ENCODE measurements at places on chromosomes 1 and 21.

GRCh38 chr1:223853748-223854147, 8.0 kb upstream of the TP53BP2 start:
- no peak overlapping the region for H3K27ac ChIP-seq

- no peaks in the 10 kb centered on the region for H3K36me3 ChIP-seq
- no peaks in the 10 kb centered on the region for H3K4me1 ChIP-seq
- no peak for DNase-seq
- H3K27ac ChIP-seq = no peak overlapping the region
- no peak overlapping the region for H3K4me3 ChIP-seq
Observed at GRCh38 chr21:41304068-41304720, 12.4 kb upstream of the FAM3B start.

- H3K36me3 ChIP-seq = no peaks in the 10 kb centered on the region
- no peak overlapping the region for H3K4me3 ChIP-seq
- no peak for DNase-seq
- H3K27ac ChIP-seq = no peak overlapping the region
- no peaks in the 10 kb centered on the region for H3K27me3 ChIP-seq
Observed at GRCh38 chr1:93087532-93087931, 8.4 kb downstream of the MTF2 start.

DNA sequence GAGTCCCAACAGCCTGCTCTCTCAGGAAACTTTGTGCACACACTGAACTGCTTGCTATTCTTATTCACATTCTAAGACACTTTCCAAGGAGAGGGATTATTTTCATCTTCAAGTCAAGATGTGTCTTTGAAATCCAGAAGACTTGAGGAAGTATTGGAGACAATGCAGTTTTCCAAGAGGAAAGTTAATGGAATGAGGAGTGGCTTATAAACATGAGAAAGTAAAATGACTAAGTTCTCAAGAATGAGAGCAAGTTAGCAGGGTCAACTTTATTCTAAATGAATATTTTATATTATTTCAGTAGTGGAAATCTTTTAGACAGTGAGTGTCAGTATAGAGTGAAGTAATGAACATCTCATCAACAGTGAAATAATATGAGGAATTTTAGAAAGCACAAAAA, 1239.3 kb downstream of the MRPL39 start:
- no peak overlapping the region for H3K4me3 ChIP-seq
- no peaks in the 10 kb centered on the region for H3K36me3 ChIP-seq

GRCh38 chr1:41631154-41631553, 146.7 kb upstream of the EDN2 start:
- no peak overlapping the region for H3K4me3 ChIP-seq
- DNase-seq = no peak
- H3K27me3 ChIP-seq = no peaks in the 10 kb centered on the region
- no peak overlapping the region for H3K27ac ChIP-seq
- H3K4me1 ChIP-seq = peaks cover 8% of the 10 kb centered on the region

- H3K27ac ChIP-seq = no peak overlapping the region
- H3K4me1 ChIP-seq = no peaks in the 10 kb centered on the region
- no peaks in the 10 kb centered on the region for H3K27me3 ChIP-seq
- DNase-seq = no peak
- H3K4me3 ChIP-seq = no peak overlapping the region
Observed at GRCh38 chr1:210417881-210418280, 89.2 kb downstream of the HHAT start.

- H3K4me3 ChIP-seq = no peak overlapping the region
- DNase-seq = no peak
- H3K27me3 ChIP-seq = no peaks in the 10 kb centered on the region
- no peaks in the 10 kb centered on the region for H3K4me1 ChIP-seq
Observed at GRCh38 chr1:214990619-214991018, 91.9 kb upstream of the KCNK2 start.

DNA sequence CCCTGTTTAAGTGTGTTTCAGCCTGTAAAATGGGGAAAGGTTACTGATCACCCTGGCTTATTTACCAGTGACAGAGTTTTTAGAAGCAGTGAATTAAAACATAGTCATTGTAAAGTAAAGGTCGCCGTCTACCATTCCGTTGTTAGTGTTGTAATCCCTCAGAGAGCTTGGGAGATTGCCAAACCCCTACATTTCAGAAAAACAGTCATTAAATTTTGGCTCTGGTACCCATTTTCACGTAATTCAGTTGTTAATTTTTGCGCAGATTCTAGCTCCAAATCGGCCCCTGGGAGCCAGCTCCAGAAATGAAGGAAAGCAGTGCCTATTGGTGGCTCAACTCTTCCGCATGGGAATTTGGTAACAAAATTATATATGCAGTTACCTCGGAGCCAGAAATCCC, 127.7 kb upstream of the AJAP1 start:
- no peak for DNase-seq
- H3K27ac ChIP-seq = no peak overlapping the region
- no peak overlapping the region for H3K4me3 ChIP-seq
- H3K27me3 ChIP-seq = no peaks in the 10 kb centered on the region
- H3K36me3 ChIP-seq = no peaks in the 10 kb centered on the region
- no peaks in the 10 kb centered on the region for H3K4me1 ChIP-seq

DNA sequence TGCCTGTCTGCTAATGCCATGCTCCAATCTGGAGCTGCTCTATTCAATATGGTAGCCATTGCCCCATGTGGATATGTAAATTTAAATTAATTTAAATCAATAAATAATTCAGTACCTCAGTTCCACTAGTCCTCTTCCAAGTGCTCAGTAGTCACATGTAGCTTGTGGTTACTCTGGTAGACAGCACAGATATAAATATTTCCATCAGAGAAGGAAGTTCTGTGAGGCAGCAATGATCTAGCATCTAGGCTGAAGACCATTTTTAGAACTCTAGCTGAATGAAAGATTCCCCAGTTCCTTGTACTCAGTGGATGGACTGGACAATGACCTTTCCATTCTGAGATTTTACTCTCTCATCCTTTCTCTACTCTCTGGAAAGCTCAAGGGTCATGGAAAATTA, 25.8 kb upstream of the CAPZB start:
- H3K4me3 ChIP-seq = no peak overlapping the region
- peaks cover 23% of the 10 kb centered on the region for H3K4me1 ChIP-seq
- no peaks in the 10 kb centered on the region for H3K27me3 ChIP-seq
- DNase-seq = no peak
- H3K27ac ChIP-seq = no peak overlapping the region
- no peaks in the 10 kb centered on the region for H3K36me3 ChIP-seq

DNA sequence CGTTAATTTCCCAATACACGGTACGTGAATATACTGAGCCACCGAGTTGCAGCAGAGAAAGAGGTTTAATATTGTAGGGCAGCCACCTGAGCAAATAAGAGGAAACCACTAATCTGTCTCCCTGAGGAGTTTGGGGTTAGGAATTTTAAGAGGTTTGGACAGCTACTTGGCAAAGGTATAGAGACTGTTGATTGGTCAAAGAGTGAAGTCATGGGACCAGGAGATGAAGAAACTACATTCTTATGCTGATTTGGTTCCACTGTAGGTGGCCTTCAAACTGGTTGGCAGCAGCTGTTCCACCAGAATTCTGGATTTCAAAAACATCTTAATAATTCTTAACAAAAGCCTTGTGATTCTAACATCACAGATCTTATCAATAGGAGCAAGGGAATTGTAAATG, 485.4 kb upstream of the PRMT6 start:
- no peak overlapping the region for H3K27ac ChIP-seq
- H3K4me3 ChIP-seq = no peak overlapping the region
- H3K36me3 ChIP-seq = no peaks in the 10 kb centered on the region
- DNase-seq = no peak

GRCh38 chr1:90381598-90381997, 335.5 kb downstream of the BARHL2 start:
- no peaks in the 10 kb centered on the region for H3K27me3 ChIP-seq
- no peak overlapping the region for H3K27ac ChIP-seq
- H3K4me3 ChIP-seq = no peak overlapping the region

GRCh38 chr1:20601129-20601825, 12.4 kb downstream of the CDA start:
- no peaks in the 10 kb centered on the region for H3K27me3 ChIP-seq
- no peak overlapping the region for H3K4me3 ChIP-seq
- H3K4me1 ChIP-seq = no peaks in the 10 kb centered on the region
- no peak overlapping the region for H3K27ac ChIP-seq
- H3K36me3 ChIP-seq = no peaks in the 10 kb centered on the region

- no peaks in the 10 kb centered on the region for H3K27me3 ChIP-seq
- H3K4me3 ChIP-seq = no peak overlapping the region
- DNase-seq = no peak
- H3K36me3 ChIP-seq = no peaks in the 10 kb centered on the region
Observed at GRCh38 chr1:191483988-191484387, 674.3 kb upstream of the RGS18 start.

DNA sequence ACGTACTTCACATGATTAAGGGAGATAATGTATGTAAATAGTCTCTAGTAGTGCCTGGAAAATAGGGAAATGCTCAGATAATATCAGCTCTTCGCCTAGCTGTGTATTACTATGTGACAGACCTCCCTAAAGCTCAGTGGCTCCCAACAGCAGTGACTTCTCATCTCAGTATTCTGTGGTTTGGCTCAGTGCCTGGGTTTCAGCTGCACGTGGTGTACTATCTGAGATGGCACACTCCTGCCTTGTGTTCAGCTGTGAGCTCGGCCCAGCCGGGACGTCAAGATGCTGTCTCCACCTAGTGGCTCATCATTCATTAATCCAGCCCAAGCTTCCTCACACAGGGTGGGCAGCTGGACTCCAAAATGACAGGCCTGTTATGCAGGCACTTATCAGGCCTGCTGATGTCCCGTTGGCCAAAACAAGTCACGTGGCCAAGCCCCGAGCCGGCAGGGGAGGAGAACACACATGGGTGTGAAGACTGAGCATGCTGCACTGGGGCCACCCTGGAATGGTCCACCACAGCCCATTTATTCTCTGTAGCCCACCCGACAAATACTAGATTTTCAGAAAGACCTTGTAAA, 17.8 kb downstream of the SLFNL1 start:
- peaks cover 45% of the 10 kb centered on the region for H3K36me3 ChIP-seq
- DNase-seq = peak; percentile 96
- peaks cover 10% of the 10 kb centered on the region for H3K4me1 ChIP-seq
- H3K4me3 ChIP-seq = no peak overlapping the region

DNA sequence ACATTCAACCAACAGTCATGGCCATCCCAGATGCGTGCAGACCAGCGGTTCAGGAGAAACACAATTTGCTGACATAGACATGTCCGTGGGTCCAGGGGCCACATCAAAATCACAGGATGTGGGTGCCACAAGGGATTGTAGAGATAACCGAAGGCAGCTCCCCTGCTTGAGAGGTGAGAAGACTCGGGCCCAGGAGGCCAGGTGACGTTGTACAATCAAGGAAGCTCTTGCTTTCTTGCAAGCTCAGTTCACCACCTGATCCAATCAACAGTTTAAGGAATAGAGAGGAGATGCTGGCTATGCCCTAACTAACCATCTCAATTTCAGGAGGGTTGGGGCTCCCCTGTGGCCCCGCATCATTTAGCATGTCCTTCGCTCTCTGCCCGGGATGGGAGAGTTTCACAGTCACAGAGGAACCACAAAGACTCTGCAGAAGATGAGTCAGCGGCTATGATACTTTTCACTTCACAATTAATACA, 19.5 kb downstream of the UBASH3A start:
- H3K36me3 ChIP-seq = no peaks in the 10 kb centered on the region
- H3K4me3 ChIP-seq = no peak overlapping the region
- no peaks in the 10 kb centered on the region for H3K4me1 ChIP-seq

DNA sequence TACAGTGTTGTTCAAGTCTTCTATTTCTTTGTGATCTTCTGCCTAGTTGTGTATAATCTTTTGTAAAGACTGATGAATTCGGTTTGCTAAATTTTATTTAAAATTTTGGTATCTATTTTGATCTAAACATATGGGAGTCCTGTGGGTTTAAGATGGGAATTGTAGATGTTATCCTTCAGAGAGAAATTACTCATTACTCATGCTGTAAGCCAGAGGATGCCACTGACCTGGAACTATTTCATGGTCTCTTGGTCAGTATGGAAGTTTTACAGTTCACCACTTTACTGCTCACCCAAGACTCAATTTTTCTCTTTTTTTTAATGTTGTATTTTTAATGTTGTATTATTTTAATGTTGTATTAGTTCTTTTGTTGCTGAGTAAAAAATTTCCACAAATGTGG, 138.6 kb upstream of the B3GALT2 start:
- H3K36me3 ChIP-seq = no peaks in the 10 kb centered on the region
- no peaks in the 10 kb centered on the region for H3K4me1 ChIP-seq
- DNase-seq = no peak
- H3K4me3 ChIP-seq = no peak overlapping the region
- no peaks in the 10 kb centered on the region for H3K27me3 ChIP-seq
- no peak overlapping the region for H3K27ac ChIP-seq

- no peaks in the 10 kb centered on the region for H3K4me1 ChIP-seq
- no peak for DNase-seq
- H3K4me3 ChIP-seq = no peak overlapping the region
- no peaks in the 10 kb centered on the region for H3K27me3 ChIP-seq
- no peak overlapping the region for H3K27ac ChIP-seq
Observed at GRCh38 chr1:218430346-218430745, 85.2 kb downstream of the TGFB2 start.

GRCh38 chr1:94677714-94678113, 136.2 kb upstream of the F3 start:
- H3K27me3 ChIP-seq = no peaks in the 10 kb centered on the region
- H3K4me3 ChIP-seq = no peak overlapping the region
- peak overlapping the region; percentile 16 for H3K27ac ChIP-seq
- no peak for DNase-seq

GRCh38 chr1:178599087-178599486, 86.2 kb downstream of the TEX35 start:
- no peak overlapping the region for H3K27ac ChIP-seq
- H3K36me3 ChIP-seq = no peaks in the 10 kb centered on the region
- DNase-seq = no peak
- no peak overlapping the region for H3K4me3 ChIP-seq

- H3K27me3 ChIP-seq = no peaks in the 10 kb centered on the region
- no peaks in the 10 kb centered on the region for H3K36me3 ChIP-seq
- no peak overlapping the region for H3K4me3 ChIP-seq
Observed at GRCh38 chr1:210021145-210021860, 83.3 kb downstream of the SYT14 start.

DNA sequence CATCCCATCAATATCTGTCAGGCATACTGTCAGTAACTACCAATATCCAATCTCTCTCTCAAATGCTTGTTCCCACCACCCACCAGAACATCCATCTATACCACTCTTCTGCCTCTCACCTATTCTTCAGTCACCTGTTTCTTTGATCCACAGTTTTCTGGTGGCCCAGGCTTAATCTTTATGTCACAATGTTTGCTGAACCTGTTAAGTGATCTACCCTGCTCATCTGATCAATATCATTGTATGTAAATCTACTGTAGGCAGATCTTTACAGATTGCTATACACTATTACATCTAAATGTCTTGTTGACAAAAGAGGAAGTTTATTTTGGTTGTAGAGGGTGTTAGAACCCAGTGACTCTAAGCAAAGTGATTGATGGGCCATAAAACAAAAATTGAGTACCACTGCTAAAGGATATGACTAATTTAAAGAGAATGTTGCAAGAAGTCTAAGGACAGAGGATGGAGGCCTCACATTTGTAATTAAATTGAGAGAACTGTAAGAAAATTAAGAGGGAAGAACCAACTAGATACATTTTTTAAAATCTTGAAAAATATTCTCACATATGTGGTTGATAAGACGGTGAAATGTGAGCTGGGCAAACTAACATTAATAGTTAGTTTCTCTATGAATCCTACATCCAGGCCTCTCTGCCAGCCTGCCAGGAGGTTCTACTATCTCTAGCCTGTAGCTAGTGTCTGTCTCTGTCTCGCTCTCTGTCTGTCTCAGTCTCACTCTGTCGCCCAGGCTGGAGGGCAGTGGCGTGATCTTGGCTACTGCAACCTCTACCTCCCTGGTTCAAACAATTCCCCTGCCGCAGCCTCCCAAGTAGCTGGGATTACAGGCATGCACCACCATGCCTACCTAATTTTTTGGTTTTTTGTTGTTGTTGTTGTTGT, 34.1 kb downstream of the EGLN1 start:
- no peak overlapping the region for H3K27ac ChIP-seq
- no peaks in the 10 kb centered on the region for H3K27me3 ChIP-seq
- H3K36me3 ChIP-seq = no peaks in the 10 kb centered on the region
